Amygdala (tissue), 56 donors: ENCODE measurements at places on chromosomes 3 and 15.
A peak's percentile ranks its signal among the peaks of the same experiment; 100 is the strongest.

GRCh38 chr3:124234852-124235252 lies 242.9 kb upstream of the ROPN1 start:
- no peak for DNase-seq

- no peak for DNase-seq
These were observed 76.6 kb downstream of the WWTR1 start for GRCh38 chr3:149581248-149581647.

- DNase-seq: no peak
These were observed 41.0 kb upstream of the IREB2 start for GRCh38 chr15:78396976-78397375.

GRCh38 chr15:94930960-94931359 lies 699.6 kb downstream of the MCTP2 start:
- DNase-seq: no peak

DNA sequence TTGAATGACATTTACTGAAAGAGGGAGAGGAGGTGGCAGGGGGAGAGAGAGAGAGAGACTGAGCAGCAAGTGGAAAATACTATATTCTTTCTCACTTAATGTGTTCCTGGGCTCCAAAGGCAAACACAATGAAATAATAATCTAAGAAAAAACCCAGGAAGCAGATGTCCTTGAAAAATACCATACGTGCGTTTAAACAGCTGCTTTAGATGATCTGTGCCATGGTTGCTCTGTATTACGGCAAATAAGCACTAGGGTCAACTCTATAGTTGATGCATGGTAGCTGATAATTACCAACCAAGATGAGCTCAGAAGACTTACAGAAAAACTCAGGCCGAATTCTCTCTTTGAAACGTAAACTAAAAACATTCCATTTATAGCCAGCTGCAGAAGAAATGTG lies 410.3 kb upstream of the TBL1XR1 start:
- DNase-seq: no peak

- no peak for DNase-seq
These were observed 79.0 kb upstream of the RARB start for GRCh38 chr3:25349095-25349494.

DNA sequence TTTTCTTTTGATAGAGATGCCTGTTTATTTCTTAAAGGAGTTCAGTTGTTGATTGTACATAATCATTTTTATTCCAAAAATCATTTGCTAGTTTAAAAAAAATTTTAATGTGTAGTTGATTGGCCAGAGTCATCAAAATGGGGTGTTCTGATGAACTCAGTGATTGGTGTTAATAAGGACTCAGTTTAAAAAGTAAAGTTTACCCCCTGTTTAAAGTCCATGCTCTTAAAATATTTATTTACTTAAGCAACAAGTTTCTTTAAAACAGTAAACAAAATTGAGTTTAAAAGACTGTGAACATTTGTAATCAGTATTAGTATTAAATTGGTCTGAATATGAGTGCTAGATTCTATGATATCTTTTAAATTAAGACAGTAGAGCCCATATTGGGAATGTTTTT lies 56.0 kb downstream of the MEF2A start:
- DNase-seq: no peak

- DNase-seq: no peak
These were observed 102.9 kb upstream of the ABHD17C start for GRCh38 chr15:80591938-80592825.

DNA sequence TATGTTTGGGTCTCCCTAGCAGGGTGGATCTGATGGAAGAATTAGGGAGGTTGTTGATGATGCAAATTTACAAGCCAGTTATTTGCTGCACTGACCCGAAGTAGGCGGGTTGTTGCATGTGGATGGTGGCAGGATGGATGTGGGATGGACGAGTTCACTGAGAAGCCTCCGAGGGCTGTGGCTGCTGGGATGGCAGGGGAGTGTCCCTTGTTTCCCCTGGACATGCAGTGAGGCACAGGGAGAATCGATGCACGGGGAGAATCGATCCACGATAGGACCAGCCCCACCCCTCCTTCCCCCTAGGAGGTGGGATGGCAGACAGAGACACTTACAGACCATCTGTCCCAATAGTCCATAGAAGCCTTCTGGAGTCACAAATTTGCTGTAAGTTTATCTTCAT lies 31.0 kb upstream of the KLF13 start:
- DNase-seq: no peak

DNA sequence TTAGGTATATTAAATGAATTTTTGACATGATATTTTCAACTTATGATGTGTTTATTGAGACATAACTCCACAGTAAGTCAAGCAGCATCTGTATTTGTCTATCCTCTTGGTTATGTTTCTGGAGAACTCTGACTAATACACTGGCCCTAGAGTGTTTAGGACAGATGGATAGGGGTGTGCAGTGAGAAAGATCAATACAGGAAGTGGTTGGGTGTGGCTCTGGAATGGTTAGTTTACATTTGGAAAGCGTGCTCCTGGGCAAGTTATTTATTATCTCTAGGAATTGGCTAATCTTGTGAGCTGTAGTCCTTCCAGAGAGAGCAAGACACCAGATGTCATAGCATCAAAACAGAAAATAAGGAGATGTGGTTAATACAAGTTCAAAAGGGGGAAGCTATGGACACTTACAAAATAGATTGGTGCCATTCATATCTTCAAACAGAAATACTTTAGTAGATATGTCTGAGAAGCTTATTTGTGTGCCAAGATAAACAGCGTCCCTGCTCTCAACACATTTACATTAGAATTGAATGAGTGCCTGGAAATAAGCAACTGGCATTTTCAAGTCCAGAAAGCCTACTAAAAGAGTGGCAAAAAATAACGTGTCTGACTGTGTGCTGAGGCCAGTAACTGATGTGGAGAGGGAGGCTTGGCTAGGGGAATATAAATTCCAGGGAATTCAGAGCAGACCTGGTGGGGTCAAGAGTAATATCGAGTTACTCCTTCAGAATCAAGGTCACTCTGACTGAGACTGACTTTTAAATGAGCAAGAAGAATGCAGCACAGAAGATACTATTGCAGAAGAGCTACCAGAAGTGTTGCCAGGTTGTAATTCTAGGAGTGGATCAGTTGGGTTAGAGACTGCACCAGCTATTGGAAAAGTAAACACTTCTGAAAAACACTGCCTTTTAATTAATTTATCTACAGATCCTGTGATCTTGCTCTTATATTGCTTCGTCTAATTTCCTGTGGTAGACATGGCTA lies 33.4 kb upstream of the PLAAT1 start:
- no peak for DNase-seq

- DNase-seq: no peak
These were observed 311.0 kb upstream of the RARB start for GRCh38 chr3:25117005-25117593.

DNA sequence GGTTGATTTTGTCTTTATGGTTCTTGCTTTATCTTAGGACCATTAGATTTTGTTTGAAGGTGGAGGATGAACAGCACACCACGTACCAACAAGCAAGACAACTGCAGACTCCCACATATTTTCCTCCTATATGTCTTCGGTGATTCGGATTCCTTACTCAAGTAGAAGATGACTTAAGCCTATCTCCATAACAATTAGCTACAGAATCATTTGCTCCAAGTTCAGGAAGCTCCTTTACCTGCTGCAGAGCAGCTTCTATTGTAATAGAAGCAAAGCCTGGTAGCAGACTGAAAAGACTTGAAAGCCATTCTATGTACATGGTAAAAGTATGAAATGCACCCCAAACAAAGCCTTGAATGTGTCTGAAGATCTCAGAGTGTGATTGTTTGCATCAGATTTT lies 229.0 kb downstream of the SOX2 start:
- DNase-seq: no peak

GRCh38 chr3:156787926-156788663 lies 38.1 kb upstream of the LEKR1 start:
- no peak for DNase-seq

GRCh38 chr3:186354100-186354499 lies 7.9 kb downstream of the DGKG start:
- no peak for DNase-seq

GRCh38 chr15:62777671-62778070 lies 264.9 kb upstream of the TPM1 start:
- DNase-seq: no peak

GRCh38 chr3:41222501-41222900 lies 23.2 kb downstream of the CTNNB1 start:
- DNase-seq: no peak

- DNase-seq: no peak
These were observed 79.2 kb downstream of the CNTN3 start for GRCh38 chr3:74535281-74535680.

DNA sequence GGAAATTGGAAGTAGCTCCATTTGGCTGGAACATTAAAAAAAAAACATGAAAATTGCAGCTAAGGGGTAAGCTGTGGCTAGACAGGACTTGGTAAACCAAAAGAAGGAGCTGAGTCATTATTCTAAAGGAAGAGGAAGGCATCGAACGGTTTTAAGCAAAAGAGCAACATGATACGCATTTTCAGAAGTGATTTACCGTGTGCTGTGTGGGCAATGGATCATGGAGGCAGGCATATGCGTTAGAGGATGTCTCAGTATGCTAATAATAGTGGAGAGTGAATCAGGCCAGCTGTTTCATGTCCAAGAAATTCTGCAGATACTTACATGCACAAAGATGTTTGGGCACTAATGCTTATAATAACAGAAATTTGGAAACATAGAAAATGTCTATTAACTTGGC lies 409.1 kb upstream of the ATP11B start:
- DNase-seq: no peak

GRCh38 chr15:78414621-78415250 lies 23.3 kb upstream of the IREB2 start:
- DNase-seq: no peak

GRCh38 chr3:25053360-25053759 lies 374.7 kb upstream of the RARB start:
- DNase-seq: no peak

- no peak for DNase-seq
These were observed 14.7 kb downstream of the BSN start for GRCh38 chr3:49568965-49569364.

DNA sequence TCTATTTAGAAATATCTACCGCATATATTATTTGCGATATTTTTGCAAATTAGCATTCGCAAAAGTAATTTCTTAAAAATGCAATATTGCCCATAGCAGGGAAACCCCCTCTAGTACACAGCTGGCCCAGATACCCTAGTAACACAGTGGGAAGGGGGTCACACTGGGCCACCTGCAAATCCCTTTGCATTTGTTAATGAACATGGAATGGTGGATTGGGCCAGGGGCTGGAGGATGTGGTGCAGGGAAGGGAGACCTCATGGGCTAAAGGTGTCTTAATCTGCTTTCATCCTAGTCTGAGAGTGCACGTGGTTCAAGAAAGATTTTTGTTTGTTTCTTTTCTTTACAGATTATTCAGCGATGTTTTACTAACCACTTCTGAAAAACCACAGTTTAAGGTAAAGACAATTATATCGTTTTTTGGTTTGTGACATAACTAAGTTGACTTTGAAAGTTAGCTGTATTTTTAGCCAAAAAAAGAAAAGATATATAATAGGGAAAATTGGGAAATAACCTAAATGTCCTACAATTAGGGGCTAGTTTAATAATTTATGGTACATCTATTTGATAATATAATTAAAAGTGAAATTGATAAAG lies 30.0 kb downstream of the PDHB start:
- no peak for DNase-seq

- DNase-seq: no peak
These were observed 208.1 kb downstream of the VGLL3 start for GRCh38 chr3:86782866-86783265.

- DNase-seq: no peak
These were observed 2.9 kb downstream of the TGM4 start for GRCh38 chr3:44877333-44877732.

DNA sequence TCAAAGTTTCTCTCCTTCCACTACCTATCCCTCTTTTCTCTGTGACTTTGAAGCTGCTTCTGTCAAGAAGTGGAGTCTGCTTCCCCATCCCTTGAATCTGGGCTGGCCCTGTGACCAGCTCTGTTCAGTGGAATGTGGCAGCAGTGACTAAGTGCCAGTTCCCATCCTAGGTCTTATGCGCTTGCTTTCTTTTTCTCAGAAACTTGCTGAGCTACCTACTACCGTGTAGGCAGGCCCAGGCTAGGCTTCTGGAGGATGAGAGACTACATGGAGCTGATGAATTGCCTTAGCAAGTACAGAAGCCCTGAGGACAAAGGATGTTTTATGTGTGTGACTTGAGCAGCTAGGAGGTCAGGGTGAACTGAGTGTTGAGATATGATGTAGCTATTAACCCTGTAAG lies 123.2 kb downstream of the PDCD6IP start:
- no peak for DNase-seq

- no peak for DNase-seq
These were observed 4.2 kb upstream of the GMPPB start for GRCh38 chr3:49727924-49728361.

GRCh38 chr3:9778143-9779074 lies 8.7 kb upstream of the CAMK1 start:
- DNase-seq: peak; percentile 32

GRCh38 chr3:62225051-62225450 lies 148.3 kb downstream of the FEZF2 start:
- DNase-seq: no peak

- DNase-seq: no peak
These were observed 157.6 kb upstream of the CTDSPL start for GRCh38 chr3:37704064-37704463.

GRCh38 chr15:69797615-69798014 lies 300.1 kb downstream of the TLE3 start:
- no peak for DNase-seq

DNA sequence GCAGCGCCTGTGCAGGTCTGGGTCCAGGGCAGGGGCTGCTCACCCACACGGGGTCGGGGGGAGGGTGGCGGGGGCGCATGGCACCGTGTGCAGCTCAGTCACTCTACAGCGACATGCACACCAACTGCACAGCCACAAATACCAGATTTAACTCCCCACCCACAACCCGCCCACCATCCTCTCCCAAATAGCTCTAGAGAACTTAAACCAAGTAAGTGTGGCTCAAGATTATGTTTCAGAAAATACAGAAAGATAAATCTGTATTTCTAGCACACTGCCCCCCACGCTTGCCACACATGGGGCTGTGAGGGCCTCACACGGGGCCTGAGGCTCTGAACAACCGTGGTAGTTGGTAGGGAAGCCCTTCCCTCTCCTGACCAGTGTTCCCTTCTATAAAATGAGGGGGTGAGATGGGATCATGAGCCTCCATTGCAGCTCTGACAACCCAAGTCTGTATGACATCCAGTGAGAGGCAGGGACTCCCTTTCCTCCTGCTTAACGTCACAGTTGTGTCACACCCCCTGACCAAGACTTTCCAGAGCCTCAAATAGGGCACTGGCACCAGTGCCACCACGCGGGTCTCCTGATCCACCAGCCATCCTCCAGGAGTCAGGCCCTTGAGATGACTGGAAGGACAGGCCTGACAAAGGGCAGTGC lies 23.1 kb downstream of the POC1A start:
- DNase-seq: no peak

DNA sequence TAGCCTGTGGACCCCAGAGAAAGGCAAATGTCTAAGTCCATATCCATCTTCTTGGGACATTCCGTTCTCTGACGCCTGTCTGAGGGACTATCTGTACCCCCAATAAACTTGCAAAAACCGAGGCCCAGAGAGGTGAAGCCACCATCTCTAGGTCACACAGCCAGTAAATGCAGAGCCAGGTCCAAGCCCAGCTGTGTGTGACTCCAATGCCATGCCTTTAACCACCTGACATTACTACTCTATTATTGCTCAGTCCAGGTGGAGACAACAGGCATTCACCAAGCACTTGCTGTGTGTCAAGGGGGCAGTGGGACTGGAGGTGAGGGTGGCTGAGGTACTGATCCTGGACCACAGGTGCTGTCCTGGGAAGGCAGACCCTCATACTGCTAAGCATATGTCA lies 25.4 kb downstream of the CYP8B1 start:
- DNase-seq: no peak

GRCh38 chr15:77791941-77792340 lies 159.2 kb upstream of the LINGO1 start:
- no peak for DNase-seq

GRCh38 chr15:58410353-58410752 lies 21.4 kb upstream of the LIPC start:
- DNase-seq: no peak
